ENCODE measurements at places on chromosomes 7 and 10.

GRCh38 chr7:139044813-139045794, 9.3 kb upstream of the ZC3HAV1L start:
- no peak for DNase-seq

DNA sequence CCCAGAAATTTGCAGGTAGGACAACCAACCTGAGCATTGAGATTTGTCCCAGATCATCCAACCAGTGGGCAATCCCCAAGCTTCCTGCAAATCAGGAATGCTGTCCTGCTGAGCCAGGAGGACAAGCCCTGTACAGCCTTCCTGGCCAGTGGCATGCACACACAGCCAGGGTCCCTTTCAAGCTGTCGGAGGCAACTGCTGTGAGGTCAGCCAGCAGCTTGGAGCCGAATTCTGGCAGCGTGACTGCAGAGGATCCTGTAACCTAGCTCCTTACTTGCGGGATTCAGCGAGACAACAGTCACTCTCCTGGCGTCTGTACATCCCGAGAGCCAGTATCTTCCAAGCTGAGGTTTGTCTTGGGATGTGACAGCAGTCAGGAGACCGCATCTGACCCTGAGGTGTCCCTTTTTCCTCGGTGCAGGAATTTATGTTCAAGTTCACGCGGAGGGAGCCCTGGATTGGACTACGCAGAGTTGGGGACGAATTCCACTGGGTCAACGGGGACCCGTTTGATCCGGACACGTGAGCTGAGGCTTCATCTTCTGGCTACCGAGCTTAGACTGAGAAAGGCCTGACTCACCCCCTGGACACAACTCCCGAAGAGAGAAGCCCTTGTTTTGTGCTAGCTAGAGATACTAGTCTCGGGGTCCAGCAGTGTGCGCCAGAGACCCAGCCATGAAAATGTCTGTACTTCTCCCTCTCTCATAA, 18.3 kb downstream of the CLEC2L start:
- DNase-seq: no peak

DNA sequence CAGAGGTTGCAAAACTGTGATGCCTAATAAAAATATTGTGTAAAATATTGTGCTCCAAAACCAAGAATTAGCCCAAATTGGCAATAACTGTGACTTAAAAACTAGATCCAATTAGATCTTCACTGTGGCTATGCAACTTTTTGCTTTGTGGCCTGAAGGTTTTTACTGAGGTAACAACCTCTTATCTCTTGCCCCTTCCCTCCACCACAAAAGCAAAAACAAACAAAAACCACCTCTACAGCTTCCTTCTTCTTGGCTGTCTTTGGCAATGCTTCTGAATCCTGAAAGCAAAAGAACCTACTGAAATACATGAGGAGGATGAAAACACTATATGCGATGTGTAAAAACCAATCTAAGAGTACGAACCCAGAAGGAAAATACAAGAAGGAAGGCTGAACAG, 226.7 kb upstream of the MBL2 start:
- DNase-seq: no peak

DNA sequence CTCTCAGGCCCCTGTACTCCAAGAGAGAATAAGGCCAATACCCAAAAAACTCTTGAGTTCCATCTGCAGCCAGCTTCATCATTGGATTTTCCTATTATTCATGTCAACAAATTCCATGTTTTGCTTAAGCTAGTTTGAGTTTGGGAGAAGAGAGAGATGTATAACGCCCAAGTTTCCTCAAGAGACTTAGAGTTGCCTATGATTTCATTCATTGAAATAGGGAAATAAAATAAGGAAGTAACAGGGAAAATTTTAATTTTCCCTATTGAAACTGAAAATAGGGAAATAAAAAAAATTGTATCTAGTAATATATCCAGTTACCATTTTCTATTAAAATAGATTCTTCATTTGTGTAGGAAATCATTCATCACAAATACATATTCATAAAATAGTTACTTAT, 66.5 kb upstream of the SVIL start:
- no peak for DNase-seq

DNA sequence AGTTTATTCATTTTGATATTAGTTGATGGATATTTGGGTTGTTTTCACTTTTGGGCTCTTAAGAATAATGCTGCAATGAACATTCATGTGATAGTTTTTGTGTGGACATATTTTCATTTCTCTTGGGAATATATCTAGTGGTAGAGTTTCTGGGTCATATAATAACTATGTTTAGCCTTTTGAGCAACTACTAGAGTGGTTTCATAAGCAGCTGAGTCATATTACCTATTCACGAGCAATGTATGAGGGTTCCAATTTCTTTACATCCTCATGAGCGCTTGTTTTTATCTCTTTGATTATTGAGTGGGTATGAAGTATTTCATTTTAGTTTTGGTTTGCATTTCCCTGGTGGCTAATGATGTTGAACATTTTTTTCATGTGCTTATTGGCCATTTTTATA, 182.6 kb downstream of the PON1 start:
- no peak for DNase-seq

- DNase-seq: no peak
These were observed 23.7 kb downstream of the UBN2 start for GRCh38 chr7:139254728-139255127.

DNA sequence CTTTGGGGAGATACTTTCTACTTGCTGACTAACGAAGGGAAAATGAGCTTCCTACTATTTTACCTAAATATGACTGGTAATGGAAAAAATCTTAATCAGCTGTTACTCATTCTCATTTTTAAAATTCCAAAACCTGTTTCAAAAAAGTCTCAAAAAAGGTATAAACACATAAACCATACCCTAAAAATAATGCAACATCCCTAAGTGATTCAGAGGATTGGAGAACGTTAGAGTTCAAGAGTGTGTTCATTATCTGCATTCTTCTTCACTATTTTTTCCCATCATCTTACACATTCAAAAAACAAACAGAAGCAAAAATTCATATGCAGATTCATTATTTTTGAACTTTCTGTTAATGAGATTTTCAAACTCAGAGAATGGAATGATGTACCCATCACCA, 150.4 kb upstream of the GNAI1 start:
- no peak for DNase-seq

GRCh38 chr10:3747984-3748383, 37.0 kb downstream of the KLF6 start:
- no peak for DNase-seq

GRCh38 chr10:52261362-52261761, 52.7 kb upstream of the DKK1 start:
- DNase-seq: no peak

DNA sequence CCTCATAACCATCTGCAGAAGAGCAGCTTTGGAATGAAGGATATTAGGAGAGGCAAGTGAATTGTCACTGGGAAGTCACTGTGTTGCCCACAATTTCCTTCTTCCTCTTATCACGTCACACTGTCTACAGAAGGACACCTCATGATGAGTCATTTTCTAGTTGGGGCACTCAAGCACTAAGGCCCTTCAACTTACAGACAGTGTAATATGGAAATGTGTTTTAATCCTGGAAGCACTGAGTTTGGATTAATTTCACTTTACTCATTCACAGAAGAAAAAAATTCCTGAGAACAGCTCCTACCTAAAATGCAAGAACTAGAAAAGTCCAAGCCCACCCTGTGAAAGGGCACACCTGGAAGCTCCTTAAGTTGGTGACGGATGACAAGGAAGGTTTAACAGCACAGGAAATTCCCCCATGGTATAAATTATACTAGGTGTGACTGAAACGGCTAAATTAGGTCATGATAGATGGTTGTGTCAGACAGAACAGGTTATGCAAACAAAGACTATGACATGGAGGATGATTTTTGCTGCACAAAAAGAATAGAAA, 56.6 kb downstream of the PARD3 start:
- DNase-seq: no peak

- DNase-seq: no peak
These were observed 319.3 kb upstream of the GHITM start for GRCh38 chr10:83820033-83820432.

DNA sequence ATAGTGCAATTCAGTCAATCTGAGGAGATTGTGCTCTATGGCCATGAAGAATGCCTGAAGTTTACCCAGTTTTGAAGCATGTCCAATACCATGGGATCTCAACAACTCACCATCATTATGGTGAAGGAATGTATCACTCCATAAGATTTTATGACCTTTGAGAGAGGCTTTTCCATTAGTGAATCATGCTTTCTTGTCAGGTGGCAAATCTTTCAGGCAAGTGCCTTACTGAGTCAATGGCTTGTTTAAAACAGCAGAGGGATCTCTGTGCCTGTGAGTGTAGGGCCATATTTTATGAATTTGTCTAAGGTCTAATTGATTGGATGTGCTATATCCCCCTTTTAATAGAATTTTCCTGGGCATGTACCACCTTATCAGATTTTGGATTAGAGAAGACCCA, 131.5 kb downstream of the CCDC7 start:
- no peak for DNase-seq

DNA sequence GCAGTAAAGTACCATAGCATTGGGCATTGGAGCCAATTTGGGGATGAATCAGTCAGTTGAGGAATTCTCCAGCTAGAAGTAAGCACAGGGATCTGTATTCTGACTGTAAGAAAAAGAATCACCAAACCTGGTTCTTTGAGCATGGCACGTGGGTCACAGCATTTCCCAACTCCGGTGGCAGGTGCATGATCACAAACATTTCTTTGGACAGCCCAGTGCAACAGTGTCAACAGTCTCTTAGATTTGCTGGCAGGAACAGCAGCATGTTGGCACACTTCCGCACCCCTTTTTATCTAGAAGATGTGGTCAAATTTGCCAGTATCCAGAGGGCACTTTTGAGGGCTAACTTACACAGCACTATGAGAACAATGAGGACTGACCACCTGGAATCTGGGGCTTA, 437.5 kb upstream of the GHITM start:
- DNase-seq: no peak

DNA sequence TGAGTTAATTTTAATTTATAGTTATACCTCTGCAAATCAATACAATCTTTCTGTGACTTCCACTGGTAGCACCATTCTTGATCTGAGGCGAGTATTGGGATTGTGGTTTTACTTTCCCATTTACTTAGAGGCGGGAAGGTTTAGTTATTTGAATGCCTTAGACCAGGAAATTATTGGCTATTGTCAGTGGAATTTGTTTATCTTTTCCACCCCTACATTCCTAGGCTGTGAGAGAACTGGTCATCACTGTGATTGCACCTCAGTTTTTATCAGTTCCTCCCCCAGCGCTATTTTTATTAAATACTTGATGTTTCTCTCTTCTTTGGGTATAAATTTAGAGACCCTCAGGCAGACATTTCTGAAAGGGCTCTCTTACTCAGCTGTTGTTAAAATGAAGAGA, 29.9 kb downstream of the CDK14 start:
- no peak for DNase-seq

- no peak for DNase-seq
These were observed 1.5 kb upstream of the ELFN1 start for GRCh38 chr7:1668396-1669063.

DNA sequence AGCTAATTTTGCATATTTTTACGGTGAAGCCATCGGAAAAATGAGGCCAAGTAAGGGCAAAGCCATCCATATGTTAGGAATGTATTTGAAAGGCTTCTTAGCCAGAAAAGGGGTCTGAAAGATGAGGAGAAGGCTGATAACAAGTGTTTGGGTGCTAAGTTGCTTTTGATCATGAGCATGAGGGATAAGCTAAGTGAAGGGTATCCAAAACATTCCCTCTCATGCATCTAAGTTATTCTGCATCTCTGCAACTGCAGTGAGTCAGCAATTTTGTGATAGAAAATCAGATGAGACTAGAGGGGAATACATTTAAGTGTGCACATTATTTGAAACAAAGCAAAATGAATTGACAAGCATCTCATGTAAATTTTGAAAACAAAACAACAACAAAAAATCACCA, 282.8 kb downstream of the GPR158 start:
- no peak for DNase-seq

GRCh38 chr7:141660259-141660658, 41.7 kb downstream of the DENND11 start:
- no peak for DNase-seq

DNA sequence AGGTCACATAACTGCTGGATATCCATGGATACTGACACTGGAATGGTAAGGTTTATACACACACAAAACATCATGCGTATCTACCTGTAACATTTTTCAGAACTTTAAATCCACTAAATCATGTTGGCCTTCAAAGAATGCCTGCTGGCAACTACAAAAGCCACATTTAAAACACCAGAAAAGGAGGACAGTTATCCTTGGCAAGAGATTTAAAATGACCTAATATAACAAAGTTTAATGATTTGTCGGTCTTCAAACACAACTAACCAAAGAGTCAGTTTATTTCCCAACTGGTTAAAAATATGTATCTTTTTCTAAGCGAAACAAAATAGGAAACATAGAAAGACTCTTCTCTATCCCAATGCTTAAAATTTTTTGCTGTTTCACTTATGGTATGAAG, 24.0 kb downstream of the WAPL start:
- DNase-seq: no peak

- DNase-seq: no peak
These were observed 537.1 kb upstream of the FOXK1 start for GRCh38 chr7:4144811-4145510.

DNA sequence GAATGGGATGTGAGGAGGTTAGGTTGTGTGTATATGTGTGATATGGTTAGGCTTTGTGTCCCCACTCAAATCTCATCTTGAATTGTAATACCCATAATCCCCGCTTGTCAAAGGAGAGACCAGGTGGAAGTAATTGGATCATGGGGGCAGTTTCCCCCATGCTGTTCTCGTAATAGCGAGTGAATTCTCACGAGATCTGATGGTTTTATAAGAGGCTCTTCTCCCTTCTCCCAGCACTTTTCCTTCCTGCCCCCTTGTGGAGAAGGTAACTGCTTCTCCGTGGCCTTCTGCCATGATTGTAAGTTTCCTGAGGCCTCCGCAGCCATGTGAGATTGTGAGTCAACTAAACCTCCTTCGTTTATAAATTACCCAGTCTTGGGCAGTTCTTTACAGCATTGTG, 47.3 kb downstream of the NPVF start:
- no peak for DNase-seq

DNA sequence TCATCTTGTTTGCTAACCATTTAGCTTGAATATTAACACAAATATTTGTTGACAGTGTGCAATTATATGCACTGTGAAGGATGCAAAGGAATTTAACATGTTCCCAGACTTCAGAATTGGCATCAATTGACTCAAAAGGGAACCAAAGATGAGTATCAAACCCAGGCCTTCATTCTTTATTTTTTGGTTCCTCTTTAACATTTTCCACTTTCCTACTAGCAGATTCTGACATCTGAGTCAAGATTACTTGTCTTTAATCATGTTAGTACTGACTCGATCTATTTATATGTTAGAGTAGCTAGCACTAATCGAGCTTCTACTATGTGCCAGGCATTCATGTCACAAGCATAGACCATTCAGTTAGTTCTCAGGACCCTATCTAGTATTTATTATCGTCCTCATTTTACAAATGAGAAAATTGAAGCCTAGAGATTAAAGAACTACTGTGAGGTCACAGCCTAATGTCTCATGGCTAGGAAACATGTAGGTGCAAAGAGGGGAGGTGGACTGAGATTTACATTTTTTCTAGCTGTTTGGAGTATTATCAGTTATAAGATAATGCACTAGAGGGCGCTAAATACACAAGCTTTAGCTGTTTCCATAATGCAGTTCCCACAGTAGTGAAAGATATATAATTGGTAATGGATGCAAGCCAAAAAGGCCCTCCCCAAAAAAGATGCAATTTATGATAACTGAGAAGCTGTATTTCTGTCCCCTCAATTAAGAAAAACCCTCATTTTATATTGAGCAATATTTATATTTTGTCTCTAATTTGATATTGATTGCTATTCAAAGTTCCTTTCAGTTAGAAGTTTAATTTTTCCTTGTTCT, 32.9 kb upstream of the KMT2E start:
- DNase-seq: no peak

All from activated CD4-positive, CD25-positive, alpha-beta regulatory T cell (primary cell).